Osteoblast (primary cell): ENCODE measurements at places on chromosomes 13 and 19. TPM values are rescaled to one million over a fixed set of nuclear protein-coding genes. Genes with fewer than 3 reads are reported as not detected.

Gene ZNF471
- total RNA-seq = 4.7 and 5.1 TPM in 2 replicates

Gene ANKRD24
- 0.29 and 0.72 TPM in 2 replicates for total RNA-seq

Gene PSMD8
- total RNA-seq = 285 and 299 TPM in 2 replicates

Gene TNNI3
- total RNA-seq = not detected in 2 replicates

Gene EXOSC5
- total RNA-seq = 13.3 and 14.5 TPM in 2 replicates

- peak; percentile 67 for DNase-seq
Observed at GRCh38 chr13:80012251-80012650, 328.7 kb downstream of the SPRY2 start.

GRCh38 chr13:101757446-101758039 lies 305.1 kb downstream of the ITGBL1 start:
- peak; percentile 26 for DNase-seq

GRCh38 chr13:24275041-24275440 lies 34.3 kb upstream of the C1QTNF9 start:
- no peak for DNase-seq

DNA sequence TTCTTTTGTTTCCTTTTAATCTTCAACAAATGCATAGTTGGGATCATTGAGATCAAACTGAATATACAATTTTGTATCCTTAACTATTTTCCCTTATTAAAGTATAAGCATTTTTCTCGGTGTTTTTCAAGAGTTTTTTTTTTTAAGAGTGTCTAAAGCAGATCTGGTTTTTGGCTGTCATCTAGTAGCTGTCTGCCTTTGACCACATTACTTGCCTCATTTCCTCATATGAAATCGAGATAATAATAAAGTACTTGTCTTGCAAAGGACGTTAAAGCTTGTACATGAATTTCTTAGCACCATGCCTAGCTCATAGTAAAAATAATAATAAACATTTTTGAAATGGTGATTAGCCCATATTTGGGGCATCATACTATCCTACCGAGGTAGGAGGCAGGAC lies 121.2 kb downstream of the PDS5B start:
- DNase-seq = no peak

DNA sequence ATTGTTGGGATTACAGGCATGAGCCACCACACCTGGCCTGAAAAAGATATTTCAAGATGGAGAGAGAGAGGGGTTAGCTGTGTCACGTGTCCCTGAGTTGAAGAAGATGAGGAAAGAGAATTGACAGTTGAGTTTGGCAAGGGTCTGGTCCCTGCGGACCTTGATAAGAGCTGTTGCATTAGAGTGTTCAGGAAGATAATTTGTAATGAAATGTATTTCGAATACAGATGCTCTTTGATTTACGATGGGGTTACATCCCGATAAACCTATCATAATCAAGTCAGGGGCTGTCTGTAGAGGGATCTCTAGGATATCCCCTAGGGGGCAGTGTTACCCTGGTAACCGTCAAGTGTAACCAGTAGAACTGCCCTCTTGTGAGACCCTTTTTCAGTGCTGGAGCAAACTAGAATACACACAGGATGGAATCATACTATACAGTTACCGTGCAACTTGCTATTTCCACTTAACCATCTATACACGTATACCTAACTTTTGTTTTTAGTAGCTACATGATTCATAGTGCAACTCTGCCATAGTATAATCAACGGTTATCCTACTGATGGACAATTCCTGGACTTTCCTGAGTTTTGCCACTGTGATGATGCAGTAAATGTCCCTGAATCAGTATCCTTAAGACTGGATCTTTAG lies 1.5 kb upstream of the ELOF1 start:
- peak; percentile 88 for DNase-seq

DNA sequence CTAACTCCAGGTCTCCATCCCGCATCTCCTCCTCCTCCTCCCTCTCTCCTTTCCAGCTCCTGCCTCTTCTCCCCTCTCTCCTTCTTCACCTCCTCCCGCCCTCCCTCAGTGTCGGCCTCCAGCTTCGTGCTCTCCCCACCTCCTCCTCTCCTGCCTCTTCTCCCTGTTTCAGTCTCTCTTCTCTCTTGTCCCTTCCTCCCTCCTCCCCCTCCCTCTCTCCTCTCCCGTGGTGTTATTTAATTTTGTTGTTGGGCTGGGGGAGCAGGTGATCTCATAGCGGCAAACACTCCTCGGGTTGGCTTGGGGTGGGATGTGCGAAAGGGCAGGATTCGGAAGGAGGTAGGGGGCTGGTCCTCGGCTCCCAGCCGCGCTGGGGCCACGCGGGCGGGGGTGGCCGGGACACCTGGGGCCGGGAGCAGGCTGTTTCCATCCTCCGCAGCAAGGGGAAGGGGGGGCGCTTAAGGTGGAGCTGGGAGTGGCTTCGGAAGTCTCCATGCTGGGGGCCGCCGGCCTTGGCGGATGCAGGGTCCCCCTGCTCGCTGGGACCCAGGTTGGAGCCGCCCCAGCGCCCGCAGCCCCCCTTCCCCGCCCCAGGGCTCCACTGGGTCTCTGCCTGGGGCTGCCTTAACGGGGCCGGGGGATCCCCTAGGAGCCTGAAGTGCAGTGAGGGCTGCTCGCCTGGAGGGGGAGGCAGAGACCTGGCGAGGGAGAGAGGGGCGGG lies at the start of gene CA11:
Gene CA11 (minus strand): TSS at position 187 of the 721 bp plus-strand sequence. CDS start 555 bp downstream, outside the sequence.
- DNase-seq = peak; percentile 97

GRCh38 chr19:46766569-46767317 lies 20.5 kb upstream of the STRN4 start:
- peak; percentile 83 for DNase-seq

- DNase-seq = peak; percentile 43
Observed at GRCh38 chr19:4596033-4596904, 36.8 kb upstream of the SEMA6B start.

- DNase-seq = no peak
Observed at GRCh38 chr19:9329999-9330398, 6.0 kb downstream of the ZNF559 start.

- DNase-seq = no peak
Observed at GRCh38 chr13:33109271-33109697, 93.1 kb downstream of the KL start.

DNA sequence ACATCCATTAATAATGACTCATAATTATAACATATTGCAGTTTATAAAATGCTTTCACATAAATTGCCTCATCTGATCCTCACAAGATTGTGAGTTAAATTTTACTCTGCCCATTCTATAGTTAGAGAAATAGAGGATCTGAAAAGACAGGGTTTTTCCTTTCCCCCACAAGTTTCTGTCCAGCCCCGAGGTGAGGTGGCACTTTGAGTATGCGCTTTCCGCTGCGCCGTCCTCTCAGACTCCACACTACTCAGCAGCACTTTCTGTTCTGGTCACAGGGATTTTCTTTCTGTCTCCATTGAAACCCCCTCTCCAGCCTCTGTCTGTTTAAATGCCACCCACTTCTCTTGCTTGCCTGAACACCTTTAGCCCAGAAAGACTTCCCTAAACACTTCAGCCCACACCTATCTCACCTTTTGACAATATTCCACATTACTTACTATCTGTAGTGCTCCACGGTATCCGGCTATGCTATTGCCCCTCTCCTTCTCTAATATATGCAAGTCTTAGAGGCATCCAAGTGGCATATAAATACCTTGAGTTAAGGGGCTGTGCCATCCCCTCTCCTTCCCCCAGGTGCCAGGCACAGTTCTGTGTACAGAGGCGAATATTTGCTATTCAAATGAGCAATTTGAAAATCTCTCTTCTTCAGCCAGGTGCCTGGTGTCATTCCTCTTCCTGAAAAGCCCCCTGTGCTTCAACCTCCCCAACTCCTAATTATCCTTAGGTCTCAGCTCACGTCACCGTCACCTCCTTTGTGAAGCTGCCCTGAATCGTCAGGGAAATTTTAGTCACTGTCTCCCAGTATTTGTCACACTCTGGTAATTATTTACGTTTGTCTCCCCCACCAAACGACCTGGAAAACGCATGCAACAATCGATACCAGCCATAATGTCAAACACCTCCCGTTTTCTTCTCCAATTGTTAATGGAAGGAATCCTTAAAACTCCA lies 268.7 kb downstream of the NHLRC3 start:
- no peak for DNase-seq

- DNase-seq = peak; percentile 93
Observed at GRCh38 chr19:17757125-17757524, 5.8 kb downstream of the FCHO1 start.

GRCh38 chr13:48429886-48430285 lies 17.0 kb upstream of the LPAR6 start:
- DNase-seq = no peak
